Activated CD4-positive, CD25-positive, alpha-beta regulatory T cell (primary cell): ENCODE measurements at places on chromosomes 5 and 9.

DNA sequence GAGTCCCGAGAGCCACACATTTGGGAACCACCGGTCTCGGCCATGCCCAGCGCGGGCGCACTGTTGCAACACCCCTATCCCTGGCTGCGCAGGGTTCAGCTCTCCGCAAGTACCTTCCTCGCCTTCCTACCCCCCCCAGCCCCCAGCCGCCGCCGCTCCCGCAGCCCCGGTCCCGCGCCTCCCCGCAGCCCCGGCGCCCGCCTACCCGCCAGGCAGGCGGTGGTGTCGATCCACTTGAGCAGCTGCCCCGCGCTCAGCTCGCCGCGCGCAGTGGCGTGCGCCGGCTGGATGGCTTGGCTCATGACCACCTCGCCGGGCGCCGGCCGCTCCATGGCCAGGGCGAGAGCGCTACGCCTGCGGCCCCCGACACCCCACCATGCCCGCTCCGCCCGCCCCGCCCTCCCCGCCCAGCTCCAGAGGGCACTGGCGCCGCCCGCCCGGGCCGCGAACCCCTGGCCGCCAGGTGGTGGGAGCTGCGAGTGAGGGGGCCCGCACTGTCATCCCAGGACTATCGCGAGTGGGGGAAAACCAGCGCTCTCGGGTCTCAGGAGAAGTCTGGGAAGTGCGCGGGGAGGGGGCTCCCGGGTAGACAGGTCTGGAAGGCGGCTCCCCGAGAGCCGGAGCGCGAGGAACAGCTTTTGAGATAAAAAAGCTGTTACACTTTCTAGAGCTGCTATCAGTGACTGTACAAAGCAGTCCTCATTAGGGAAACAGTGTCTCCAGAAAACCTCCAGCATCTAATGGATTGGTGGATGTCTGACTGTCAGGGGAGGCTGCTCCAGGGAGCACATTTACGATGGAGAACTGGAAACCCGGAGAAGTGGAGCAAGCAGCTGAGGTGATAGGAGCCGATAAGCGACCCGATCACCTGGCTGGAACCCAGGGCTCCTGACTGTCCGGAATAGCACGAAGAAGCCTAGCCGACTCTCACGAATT is at the start of gene ACOT12:
TSS of gene ACOT12 (minus strand) at position 352 of the 936 bp plus-strand sequence. CDS start at position 332, 20 bp downstream.
- no peak for DNase-seq

- peak; percentile 40 for DNase-seq
Measured at GRCh38 chr5:55936100-55936693, 58.6 kb downstream of the IL6ST start.

DNA sequence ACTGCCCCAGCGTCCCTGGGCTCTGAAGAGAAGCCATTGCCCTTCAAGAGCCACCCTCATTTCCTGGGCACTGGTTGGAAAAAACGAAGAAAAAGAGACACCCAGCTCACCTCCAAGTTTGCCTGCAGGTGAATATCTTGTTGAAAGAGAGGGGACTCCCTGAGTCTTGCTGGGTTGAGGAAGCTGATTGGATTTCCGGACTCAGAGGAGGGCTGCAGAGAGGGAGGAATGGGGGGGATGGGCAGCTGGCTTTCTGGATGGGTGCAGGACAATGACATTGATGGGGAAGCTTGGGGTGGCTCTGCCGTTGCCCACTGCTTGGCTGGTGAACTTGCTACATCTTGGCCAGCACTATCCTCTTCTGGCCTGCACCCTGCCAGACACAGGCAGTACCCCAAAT is 31.0 kb upstream of the IER5L start:
- DNase-seq, result no peak

GRCh38 chr9:27078685-27079084 is 30.3 kb upstream of the TEK start:
- no peak for DNase-seq

GRCh38 chr9:5278486-5278885 is 26.0 kb downstream of the RLN2 start:
- DNase-seq, result no peak

- DNase-seq, result no peak
Measured at GRCh38 chr5:128559300-128560297, 21.6 kb upstream of the FBN2 start.

GRCh38 chr5:178677429-178677828 is 50.6 kb upstream of the CLK4 start:
- no peak for DNase-seq

DNA sequence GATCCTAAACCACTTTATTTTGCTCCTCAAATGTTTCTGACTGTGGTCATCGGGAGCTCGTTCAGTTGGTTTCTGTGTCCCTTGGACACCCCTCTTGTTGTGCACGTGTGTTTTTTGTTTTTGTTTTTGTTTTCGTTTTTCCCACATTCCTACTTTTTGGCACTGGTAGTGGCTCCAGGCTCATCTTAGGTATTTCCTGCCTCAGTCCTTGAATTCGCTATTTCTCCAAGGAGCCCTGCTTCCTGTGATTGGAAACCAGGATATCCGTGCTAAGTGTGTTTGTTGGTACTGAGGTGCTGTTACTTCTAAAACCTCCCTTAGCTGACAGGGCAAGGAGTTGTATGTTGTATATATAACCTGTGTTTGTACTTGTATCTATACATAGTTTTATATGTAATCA is 5.9 kb downstream of the HMCN2 start:
- no peak for DNase-seq

GRCh38 chr9:137462396-137462985 is 3.4 kb upstream of the NSMF start:
- DNase-seq, result no peak

- no peak for DNase-seq
Measured at GRCh38 chr5:163339148-163339547, 98.2 kb upstream of the CCNG1 start.

DNA sequence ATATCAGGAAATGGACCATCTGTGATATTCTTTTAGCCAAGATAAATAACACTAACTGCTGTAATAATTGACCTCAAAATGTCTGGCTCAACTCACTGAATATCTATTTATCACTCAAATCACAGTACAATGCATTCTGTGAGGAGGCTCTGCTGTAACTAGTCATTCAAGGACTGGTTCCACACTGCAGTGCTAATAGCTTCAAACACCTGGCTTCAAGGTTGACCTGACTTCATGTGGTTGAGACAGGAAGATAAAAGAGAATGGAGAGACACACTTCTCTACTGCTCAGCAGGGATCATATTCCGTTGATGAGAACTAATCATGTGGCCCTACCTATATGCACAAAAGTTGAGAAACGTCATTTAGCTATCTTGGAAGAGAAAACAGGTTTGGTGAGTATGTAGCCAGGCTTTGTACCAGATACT is 3.4 kb upstream of the RHOBTB3 start:
- DNase-seq, result no peak

GRCh38 chr5:43216941-43217340 is 24.9 kb downstream of the NIM1K start:
- no peak for DNase-seq

DNA sequence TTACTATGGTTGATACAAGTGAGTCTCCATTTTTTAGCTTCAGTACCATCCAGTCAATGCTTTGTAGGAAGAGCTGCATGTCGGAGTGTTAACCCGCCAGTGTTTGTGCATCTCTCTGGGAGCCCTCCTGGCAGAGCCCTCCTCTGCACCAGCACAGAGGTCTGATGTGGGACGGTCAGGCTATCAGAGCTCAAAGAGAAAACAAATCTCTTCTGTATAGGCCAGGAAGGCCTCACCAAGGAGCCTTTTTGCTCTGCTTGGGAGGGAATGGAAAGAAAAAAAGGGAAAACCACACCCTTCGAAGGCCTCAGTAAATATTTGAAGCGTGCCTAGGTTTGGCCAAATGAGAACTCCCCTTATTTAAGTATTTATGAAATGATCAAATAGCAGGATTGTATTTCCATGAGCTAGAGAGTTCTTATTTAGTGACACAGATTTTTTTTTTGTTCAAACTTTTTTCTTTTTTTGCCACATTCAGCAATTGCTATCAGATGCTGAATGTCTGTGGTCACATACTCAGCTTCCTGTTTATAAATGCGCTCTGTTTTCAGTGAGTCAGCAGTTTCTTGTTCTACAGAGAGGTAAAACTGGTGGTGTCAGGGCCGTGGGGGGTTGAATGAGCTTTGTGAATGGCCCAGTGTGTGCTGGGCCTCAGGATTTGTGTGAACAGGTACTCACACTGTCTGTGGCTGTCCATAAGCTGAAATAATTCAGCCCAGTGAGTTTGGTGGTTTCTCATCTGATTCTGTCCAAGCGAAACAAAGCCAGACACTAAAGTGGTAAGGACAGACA is 226.6 kb downstream of the SNX18 start:
- DNase-seq, result peak; percentile 5

DNA sequence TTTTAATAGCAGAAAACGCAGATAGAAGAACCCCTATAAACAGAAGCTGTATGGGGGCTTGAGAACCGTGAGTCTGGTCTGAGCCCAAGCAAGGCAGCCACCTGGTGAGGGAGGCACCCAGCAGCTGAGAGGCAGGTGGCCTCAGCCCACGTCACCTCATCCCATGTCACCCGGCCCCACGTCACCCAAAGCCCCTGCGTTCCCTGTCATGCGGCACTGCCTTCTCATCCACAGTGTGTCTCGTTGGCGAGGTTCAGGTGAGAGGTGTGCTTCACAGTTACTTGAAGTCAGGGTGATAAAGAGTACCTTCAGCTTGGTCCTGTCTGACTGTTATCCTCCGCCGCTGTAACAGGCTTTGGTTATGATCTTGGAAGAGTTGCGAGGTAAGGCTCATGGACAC is 80.6 kb upstream of the IRX4 start:
- no peak for DNase-seq
